Thymus (tissue), 14 donors: ENCODE measurements at places on chromosomes 2 and 18.

DNA sequence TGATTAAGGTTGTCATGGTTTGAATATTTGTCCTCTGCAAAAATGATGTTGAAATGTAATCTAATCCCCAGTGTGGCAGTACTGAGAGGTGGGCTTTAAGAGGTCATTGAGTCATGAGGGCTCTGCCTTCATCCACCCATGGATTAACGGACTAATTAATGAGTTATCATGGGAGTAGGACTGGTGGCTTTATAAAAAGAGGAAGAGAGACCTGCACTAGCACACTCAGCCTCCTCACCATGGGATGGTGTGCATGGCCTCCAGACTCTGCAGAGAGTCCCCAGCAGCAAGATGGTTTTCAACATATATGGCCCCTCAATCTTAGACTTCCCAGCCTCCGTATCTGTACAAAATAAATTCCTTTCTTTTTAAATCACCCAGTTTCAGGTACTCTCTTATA, 41.0 kb downstream of the DTNB start:
- no peak overlapping the region for H3K27ac ChIP-seq
- no peaks in the 10 kb centered on the region for H3K27me3 ChIP-seq
- no peaks in the 10 kb centered on the region for H3K4me1 ChIP-seq
- peaks cover 4% of the 10 kb centered on the region for H3K36me3 ChIP-seq
- DNase-seq: no peak

GRCh38 chr2:226508005-226508404, 291.6 kb downstream of the IRS1 start:
- H3K27me3 ChIP-seq: no peaks in the 10 kb centered on the region
- no peaks in the 10 kb centered on the region for H3K4me1 ChIP-seq
- H3K27ac ChIP-seq: no peak overlapping the region
- DNase-seq: no peak
- no peaks in the 10 kb centered on the region for H3K36me3 ChIP-seq

- H3K36me3 ChIP-seq: no peaks in the 10 kb centered on the region
- H3K4me1 ChIP-seq: no peaks in the 10 kb centered on the region
- H3K27me3 ChIP-seq: no peaks in the 10 kb centered on the region
- DNase-seq: no peak
- no peak overlapping the region for H3K4me3 ChIP-seq
Measured at GRCh38 chr2:41832218-41832617, 215.6 kb upstream of the PKDCC start.

GRCh38 chr18:11411048-11411447, 198.3 kb upstream of the SLC35G4 start:
- no peak for DNase-seq
- no peaks in the 10 kb centered on the region for H3K27me3 ChIP-seq
- H3K4me3 ChIP-seq: no peak overlapping the region
- no peaks in the 10 kb centered on the region for H3K36me3 ChIP-seq
